Sciatic nerve (tissue), 2 donors: ENCODE measurements at places on chromosomes 1 and 21.

- DNase-seq: no peak
These were observed 139.3 kb upstream of the SGIP1 start for GRCh38 chr1:66394603-66395002.

GRCh38 chr1:64744492-64745180 is at the start of gene RAVER2:
Gene RAVER2 (plus strand): TSS chr1:64745075. CDS start chr1:64745173, 98 bp downstream.
- peak; percentile 78 for DNase-seq

GRCh38 chr1:60657926-60658325 is 424.4 kb upstream of the NFIA start:
- DNase-seq: no peak

DNA sequence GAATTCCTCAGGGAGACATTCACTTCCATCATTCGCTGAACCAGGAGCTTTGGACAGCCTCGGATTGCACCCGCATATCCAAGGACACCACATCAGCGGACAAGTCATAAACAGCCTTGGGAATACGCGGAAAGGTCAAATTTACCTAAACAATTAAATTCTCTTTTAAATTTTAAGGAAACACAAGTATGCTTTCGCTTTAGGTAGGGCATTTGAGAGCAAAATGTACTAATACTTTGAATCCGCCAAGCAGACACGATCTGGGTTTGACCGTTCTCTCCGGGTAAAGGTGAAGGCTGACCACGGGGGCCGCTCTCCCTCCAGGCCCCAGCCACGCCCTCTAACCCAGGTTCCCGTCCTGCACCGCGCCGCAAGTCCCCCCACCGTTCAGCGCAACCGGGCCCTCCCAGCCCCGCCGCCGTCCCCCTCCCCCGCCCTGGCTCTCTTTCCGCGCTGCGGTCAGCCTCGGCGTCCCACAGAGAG is 479 bp upstream of the ACADM start:
- peak; percentile 90 for DNase-seq

GRCh38 chr21:32386195-32386870 is 6.5 kb downstream of the URB1 start:
- DNase-seq: no peak

DNA sequence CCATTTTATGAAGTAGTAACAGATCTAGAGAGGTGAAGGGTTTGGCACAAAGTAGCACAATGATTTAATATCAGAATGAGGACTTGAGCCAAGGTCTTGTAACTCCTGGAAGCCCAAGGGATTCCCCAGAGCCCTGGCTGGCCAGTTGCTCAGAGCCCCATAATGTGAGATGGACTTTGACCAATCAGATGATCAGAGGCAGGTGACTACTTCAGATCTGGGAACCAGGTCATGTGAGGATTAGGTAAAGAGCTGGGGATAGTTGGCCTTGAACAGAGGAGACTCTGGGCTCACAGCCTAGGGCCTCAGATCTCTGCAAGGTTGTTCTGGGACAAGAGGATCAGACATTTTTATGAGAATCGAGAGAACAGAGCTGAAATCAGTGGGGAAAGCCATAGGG is 18.9 kb downstream of the SHISAL2A start:
- no peak for DNase-seq

DNA sequence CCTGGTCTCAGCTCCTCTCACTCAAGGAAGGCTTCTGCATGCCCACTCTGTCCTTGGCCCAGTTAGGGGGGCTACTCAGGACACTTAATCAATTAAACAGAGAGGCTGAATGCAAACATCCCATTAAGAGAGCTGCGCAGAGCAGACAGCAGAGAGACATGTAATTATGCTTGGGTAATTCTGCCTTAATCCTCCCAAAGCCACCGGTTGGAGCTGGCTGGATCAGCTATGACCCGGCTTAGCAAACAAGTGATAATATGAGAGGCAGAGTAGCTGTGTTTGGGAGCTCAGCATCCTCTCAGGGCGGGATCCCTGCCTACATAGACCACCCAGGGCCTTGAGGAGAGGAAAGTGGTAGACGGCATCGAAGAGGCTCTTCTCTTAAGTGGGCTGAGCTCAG is 183.2 kb downstream of the GRIK3 start:
- DNase-seq: no peak
